ENCODE measurements at places on chromosomes 1 and 21.

DNA sequence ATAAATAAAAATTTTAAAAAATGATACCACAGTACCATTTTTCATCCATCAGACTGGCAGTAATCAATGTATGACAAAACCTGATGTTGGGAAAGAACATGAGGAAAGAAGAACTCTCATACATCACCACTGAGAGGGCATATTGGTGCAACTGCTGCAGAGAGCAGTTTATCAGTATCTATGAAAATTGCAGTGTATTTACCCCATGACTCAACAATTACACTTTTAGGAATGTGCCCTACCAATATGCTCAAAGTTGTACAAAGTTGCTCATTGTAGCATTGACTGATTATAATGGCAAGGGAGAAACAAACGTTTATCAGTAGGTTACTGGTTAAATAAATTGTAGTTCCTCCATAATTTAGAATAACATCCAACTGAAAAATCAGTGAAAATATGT, 36.7 kb downstream of the CATSPERE start:
- no peak for DNase-seq

DNA sequence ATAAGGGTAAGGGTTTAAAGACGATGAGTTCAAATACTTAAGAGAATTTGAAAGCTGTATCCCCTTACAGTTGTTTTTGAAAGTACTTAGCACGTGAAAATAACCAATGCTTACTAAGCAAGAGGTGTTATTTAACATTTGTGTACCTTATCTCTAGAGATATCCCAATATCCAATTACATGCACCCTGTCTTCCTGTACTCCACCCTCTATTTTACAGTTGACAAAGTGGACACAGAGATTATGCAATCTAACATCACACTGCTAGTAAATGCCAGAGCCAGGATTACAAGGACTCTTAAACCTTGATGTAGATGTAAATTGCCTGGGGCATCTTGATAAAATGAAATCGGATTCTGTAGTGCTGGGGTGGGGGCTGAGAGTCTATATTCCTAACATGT, 72.0 kb downstream of the GDAP2 start:
- no peak for DNase-seq

GRCh38 chr1:27607239-27607804, 3.4 kb upstream of the AHDC1 start:
- DNase-seq: no peak

DNA sequence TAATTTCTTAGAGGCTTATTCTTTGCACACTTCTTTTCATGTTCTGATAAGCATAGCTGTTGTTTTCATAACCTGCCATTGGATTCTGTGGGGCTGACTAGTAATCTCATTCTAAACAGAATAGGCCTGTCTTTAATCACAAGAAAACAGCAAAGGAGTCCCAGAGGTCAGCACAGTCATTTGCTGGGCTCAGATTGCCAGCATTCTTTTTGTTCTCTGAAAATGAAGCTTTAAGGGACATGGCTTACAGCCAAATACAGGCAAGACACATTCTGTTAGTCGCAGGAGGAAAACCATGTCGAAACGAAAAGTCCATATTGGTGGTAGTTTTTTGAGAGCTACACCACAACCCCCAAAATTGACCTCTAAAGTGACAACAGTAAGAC, 75.0 kb downstream of the MRPS6 start:
- no peak for DNase-seq

- DNase-seq: no peak
Observed at GRCh38 chr21:42572906-42573495, 59.3 kb downstream of the SLC37A1 start.

DNA sequence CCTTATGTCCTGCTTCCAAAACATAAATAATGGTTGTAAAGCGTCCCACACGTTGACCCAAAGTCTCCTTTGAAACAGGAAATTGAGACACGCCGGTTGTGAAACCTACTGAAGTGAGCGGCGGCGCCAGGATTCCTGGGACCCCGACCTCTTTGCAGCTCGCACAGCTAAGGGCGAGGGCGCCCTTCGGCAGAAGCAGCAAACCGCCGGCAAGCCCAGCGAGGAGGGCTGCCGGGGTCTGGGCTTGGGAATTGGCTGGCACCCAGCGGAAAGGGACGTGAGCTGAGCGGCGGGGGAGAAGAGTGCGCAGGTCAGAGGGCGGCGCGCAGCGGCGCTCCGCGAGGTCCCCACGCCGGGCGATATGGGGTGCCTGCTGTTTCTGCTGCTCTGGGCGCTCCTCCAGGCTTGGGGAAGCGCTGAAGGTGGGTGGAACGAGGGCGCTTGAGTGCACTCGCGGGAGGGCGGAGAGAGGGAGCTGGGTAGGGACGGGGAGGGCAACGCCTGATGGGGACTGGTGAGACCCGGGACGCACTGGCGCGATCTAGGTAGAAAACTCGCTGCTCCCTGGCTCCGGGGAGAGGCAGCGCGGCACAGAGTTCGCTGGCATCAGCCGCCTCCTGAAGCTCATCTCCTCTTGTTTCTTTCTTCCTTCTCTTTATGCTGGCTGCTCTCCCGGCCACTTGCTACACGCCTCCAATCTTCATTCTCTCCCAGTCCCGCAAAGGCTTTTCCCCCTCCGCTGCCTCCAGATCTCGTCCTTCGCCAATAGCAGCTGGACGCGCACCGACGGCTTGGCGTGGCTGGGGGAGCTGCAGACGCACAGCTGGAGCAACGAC, at the start of gene CD1D:
TSS of gene CD1D (plus strand) at position 155 of the 836 bp plus-strand sequence. CDS start at position 362, 207 bp downstream.
- peak; percentile 13 for DNase-seq

- DNase-seq: no peak
Observed at GRCh38 chr21:24935991-24936390, 671.3 kb downstream of the MRPL39 start.

- peak; percentile 74 for DNase-seq
Observed at GRCh38 chr1:184843732-184844495, 89.3 kb upstream of the EDEM3 start.
